ENCODE measurements at places on chromosomes 2 and 18. TPM values are rescaled to one million over a fixed set of nuclear protein-coding genes. Genes with fewer than 3 reads are reported as not detected.

MTLN gene
- polyA plus RNA-seq: 18.3 TPM

GRCh38 chr2:239534581-239535412 lies 134.0 kb upstream of the HDAC4 start:
- no peak for DNase-seq

DNA sequence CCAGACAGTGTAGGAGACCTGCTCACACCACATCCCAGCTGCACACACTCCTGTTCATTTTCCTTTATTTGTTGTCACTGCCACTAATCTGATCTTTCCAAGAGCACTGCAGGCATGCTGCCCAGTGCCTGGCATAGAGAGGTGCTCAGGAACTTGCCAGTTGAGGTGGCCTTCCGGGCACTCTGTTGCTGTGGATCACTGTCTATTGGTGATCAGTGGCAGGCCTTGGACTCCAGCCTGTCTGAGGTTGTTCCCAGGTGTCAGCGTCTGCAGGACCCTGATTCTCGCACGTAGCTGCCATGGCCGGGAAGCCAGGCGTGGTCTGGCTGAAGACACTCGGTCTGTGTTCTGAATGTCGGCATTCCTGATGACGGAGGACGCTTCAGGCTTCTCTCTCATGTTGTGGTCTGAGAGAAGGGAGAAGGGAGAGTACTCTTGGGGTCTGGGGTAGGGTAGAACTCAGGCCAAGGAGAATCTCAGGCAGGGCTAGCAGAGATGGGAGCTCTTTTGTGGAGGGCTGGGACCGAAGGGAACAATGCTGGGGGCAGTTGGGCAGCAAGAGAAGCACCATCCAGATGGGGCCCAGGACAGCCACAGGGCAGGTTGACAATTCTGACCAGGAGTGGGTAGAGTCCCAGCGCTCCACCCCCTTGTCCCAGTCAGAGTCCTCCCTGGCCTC lies 240.9 kb downstream of the MYCN start:
- no peak for DNase-seq

DNA sequence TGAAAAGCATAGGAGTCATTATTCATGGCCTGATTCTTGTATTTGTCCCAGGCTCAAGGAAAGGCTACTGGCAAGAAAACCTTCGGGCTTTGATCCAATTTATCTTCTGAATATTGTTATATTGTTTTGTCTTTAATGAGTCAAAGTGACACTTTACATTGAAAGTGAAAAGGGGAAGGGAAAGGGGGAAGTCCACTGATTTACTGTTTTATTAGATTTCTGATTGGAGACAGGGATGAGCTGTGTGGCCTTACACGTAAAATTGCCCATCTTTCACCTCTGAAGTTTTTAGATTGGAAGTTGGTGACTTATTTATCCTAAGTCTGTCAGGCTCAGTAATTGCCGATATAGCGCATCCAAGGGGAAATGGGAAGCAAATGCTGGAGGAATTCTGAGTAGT lies 843.8 kb upstream of the LRRTM1 start:
- no peak for DNase-seq

DNA sequence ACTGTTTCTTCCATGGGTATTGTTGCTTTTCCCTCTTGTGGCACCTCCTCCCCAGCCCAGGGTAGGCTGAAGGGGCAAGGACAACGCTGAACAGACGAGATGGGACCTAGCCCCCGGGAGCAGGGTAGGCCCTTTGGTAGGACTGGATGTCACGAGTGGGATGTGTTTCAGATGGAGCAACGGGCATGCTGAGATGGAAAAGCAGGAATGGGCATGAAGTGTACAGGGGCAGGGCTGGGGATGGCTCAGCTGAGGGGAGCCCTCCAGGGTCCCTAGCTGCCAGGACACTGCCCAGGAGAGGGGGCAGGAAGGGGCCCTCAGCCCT lies 33.4 kb downstream of the ARHGEF4 start:
- no peak for DNase-seq

DNA sequence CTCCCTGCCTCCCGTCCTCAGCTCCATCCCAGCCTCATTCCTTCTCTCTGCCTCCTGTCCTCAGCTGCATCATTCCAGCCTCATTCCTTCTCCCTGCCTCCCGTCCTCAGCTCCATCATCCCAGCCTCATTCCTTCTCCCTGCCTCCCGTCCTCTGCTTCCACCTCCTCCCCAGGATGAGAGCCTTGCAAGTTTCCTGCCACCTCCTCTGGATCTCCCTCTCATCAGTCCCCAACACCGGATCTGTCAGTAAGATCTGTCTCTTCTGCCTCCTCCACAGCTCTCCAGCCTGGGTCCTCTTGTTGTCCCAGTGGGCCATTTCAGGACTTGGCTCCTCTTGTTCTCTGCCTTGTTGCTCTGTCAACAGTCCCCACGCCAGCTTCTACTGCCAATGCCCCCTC lies 130.9 kb downstream of the NDUFA10 start:
- DNase-seq: no peak

MYO5B gene
- 28.4 TPM for polyA plus RNA-seq

DNA sequence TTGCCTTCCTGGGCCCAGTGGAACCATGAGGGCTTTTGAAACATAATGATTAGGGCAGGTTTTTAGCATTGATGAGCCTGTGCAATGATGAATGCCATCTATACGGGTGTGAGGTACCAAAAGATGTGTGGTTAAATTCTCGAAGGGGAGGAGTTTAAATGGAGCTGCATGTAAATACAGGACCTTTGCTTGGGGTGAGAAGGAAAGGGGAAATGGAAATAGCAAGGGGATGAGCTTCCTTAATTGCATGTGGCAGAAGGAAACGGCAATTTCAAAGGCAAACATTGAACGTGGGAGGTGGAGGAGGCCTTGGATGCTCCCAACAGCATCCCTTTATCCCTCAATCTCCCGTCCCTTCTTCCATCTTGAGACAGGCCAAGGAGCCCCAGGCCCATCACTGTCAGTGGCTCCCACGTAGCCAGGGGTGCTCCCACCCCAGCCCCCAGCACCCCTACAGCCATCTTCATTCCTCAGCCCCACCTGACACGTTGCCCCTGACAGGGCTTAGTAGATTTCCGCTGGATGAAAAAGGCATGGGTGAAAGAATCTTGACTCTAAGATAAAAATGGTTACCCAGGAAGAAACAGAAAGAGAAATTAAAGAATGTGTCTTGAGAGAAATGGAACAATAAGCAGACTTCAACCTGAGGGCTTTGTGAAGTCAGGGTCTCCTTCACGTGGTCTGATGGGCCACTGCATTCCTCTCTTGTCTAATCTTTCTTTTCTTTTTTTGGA lies 32.5 kb downstream of the INPP5D start:
- no peak for DNase-seq

GRCh38 chr2:75454241-75454620 lies 106.5 kb downstream of the EVA1A start:
- DNase-seq: no peak

GREB1L gene
- polyA plus RNA-seq: 2.1 TPM

GRCh38 chr2:42903821-42904575 lies 111.6 kb upstream of the HAAO start:
- DNase-seq: no peak

CYP27C1 gene
- polyA plus RNA-seq: 12.6 TPM

GRCh38 chr2:184598316-184599053 lies at the start of gene ZNF804A:
Gene ZNF804A (plus strand): TSS chr2:184598529. CDS start chr2:184598960, 431 bp downstream.
- DNase-seq: peak; percentile 44

HOXD1 gene
- 9.2 TPM for polyA plus RNA-seq

DNA sequence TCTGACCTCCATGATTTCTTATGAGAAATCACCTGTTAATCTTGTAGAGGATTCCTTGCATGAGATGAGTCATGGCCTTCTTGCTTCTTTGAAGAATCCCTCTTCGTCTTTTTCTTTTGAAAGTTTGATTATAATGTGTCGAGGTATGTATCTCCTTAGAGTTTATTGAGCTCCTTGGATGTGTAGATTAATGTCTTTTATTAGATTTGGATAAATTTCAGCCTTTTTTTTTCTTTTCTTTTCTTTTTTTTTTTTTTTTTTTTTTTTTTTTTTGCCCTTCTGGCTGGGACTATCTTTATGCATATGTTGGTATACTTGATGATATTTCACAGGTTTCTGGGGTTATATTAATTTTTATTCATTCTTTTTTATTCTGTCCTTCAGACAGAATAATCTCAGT lies 72.3 kb upstream of the ITGA4 start:
- no peak for DNase-seq

DNA sequence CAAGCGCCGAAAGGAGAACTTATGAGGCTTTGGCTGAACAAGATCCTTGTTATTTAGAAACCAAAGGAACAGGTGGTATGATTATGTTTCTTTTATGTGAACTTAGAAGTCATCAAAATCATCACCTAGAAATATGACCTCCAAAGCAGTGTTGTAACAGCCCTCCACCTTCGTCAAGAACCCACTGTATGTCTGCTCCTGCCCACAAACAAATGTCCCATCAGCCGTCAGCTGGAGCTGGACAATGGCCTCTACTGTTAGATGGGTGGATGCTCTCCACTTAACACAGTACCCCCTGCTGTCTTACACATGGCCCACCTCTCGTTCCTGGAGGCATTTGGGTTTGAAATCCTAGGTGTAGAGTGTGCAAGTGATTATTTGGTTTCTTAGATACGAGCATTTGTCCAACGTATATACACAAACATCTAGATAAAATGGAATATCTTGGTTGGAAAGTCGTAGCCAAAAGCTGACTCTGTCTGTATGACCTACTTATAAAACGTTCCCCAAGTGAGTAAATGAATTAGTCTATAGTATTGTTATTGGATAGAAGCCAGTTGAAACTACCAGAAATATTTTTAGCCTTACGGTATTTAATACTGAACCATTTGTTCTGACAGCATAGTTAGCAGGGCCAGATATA lies 113.0 kb downstream of the CRIM1 start:
- DNase-seq: no peak

CRYGC gene
- polyA plus RNA-seq: not detected

STPG4 gene
- not detected for polyA plus RNA-seq

AOX1 gene
- 2.3 TPM for polyA plus RNA-seq

C2orf15 gene
- polyA plus RNA-seq: 11.5 TPM

ARHGAP28 gene
- polyA plus RNA-seq: 58.7 TPM

DNA sequence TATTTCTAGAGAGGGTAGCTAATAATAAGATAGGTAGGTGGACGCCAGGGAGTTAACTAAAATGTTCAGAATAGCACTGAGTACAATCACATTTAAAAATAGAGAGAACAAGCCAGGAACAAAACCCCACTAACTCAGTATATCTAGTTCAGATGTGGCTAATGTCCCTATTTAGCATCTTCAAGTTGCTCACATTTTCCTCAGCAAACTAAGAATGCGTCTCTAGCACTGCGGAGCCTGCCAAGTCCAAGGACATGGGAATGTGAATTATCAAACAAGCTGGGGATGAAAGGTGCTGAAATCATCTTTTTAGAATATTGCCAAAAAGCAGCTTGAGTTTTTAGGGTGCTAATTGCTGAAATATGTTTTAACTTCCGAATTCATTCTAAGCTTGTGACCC lies 398.5 kb upstream of the FIGN start:
- DNase-seq: no peak

DNA sequence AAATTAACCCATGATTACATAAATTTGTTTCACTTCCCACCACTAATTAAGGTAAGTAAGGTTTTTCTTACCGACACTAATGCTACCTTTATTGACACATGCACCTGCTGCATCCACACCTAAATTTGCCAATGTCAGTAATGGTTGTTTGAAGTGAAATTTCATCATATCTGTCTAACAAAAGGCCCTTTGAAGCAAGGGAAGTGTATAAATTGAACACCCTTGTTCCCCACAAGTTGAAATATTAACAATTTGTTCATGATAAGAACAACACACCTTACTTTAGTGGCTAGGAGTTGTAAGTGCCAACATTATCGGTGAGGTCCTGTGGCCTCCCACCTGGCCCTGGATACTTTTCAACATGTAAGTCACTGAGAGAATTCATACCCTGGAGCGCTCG lies 116.3 kb upstream of the CDCA7 start:
- no peak for DNase-seq
